Endodermal cell (in vitro differentiated cells): ENCODE measurements at places on chromosomes 7 and 10. TPM values are rescaled to one million over a fixed set of nuclear protein-coding genes. Genes with fewer than 3 reads are reported as not detected.

GRCh38 chr7:98785929-98786571 lies 83.8 kb downstream of the TMEM130 start:
- H3K36me3 ChIP-seq, result no peaks in the 10 kb centered on the region
- H3K4me1 ChIP-seq, result no peaks in the 10 kb centered on the region
- H3K27ac ChIP-seq, result no peak overlapping the region
- DNase-seq, result no peak
- H3K27me3 ChIP-seq, result no peaks in the 10 kb centered on the region
- H3K4me3 ChIP-seq, result no peak overlapping the region

GRCh38 chr10:118241229-118242137 lies 100.6 kb downstream of the FAM204A start:
- H3K27me3 ChIP-seq, result peaks cover 78% of the 10 kb centered on the region
- DNase-seq, result peak; percentile 94
- no peaks in the 10 kb centered on the region for H3K4me1 ChIP-seq
- H3K4me3 ChIP-seq, result no peak overlapping the region

The TMEM270 gene
- not detected in 2 replicates for total RNA-seq

The ADAM22 gene
- total RNA-seq, result 8.1 and 10.9 TPM in 2 replicates

DNA sequence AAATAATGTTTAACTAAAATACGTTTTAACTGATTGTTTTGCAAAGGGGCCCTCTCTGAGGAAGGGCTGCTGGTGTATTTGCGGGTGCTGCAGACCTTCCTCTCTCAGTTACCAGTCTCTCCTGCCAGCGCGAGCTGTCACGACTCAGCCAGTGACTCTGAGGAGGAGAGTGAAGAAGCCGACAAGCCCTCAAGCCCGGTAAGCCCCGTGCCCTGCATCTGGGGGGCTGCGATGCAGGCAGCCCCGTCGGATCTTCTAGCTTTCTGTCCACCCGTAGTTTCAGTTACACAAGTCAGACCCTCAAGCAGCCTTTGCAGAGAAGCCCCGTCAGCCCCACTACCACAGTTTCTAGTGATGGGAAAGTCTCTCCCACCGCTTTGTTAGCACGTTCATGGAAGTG lies 45.1 kb downstream of the UBE3C start:
- no peak overlapping the region for H3K27ac ChIP-seq
- no peaks in the 10 kb centered on the region for H3K27me3 ChIP-seq
- H3K4me3 ChIP-seq, result no peak overlapping the region
- DNase-seq, result no peak

The DNAJC30 gene
- 10.6 and 11.1 TPM in 2 replicates for total RNA-seq

The TMEM130 gene
- total RNA-seq, result 0.15 and 0.45 TPM in 2 replicates

GRCh38 chr7:26265499-26266075 lies 26.1 kb upstream of the SNX10 start:
- H3K27ac ChIP-seq, result no peak overlapping the region
- H3K36me3 ChIP-seq, result no peaks in the 10 kb centered on the region
- no peaks in the 10 kb centered on the region for H3K27me3 ChIP-seq
- no peak overlapping the region for H3K4me3 ChIP-seq
- no peaks in the 10 kb centered on the region for H3K4me1 ChIP-seq

GRCh38 chr10:28910956-28911355 lies 233.6 kb downstream of the BAMBI start:
- H3K27ac ChIP-seq, result no peak overlapping the region
- H3K27me3 ChIP-seq, result no peaks in the 10 kb centered on the region
- peaks cover 2% of the 10 kb centered on the region for H3K4me1 ChIP-seq
- no peaks in the 10 kb centered on the region for H3K36me3 ChIP-seq
- DNase-seq, result no peak

GRCh38 chr10:104256335-104256961 lies 1.8 kb downstream of the GSTO1 start:
- H3K27ac ChIP-seq, result no peak overlapping the region
- DNase-seq, result no peak
- peaks cover 16% of the 10 kb centered on the region for H3K4me1 ChIP-seq

The C10orf62 gene
- not detected in 3 replicates for total RNA-seq

- H3K4me3 ChIP-seq, result no peak overlapping the region
- H3K36me3 ChIP-seq, result no peaks in the 10 kb centered on the region
- H3K27ac ChIP-seq, result no peak overlapping the region
- no peaks in the 10 kb centered on the region for H3K27me3 ChIP-seq
- DNase-seq, result peak; percentile 85
- no peaks in the 10 kb centered on the region for H3K4me1 ChIP-seq
Measured at GRCh38 chr7:35390146-35390545, 136.2 kb upstream of the TBX20 start.

The MRLN gene
- total RNA-seq, result not detected in 2 replicates

The GPNMB gene
- 0.42 to 1.1 TPM (median 0.94 TPM) in 3 replicates for total RNA-seq

The RADIL gene
- total RNA-seq, result 41.7 and 47.6 TPM in 2 replicates

The GPR141 gene
- total RNA-seq, result 0.92 to 3.9 TPM (median 2.7 TPM) in 3 replicates

The IMMP2L gene
- 17.9 to 20.4 TPM (median 19.4 TPM) in 3 replicates for total RNA-seq

The TSPAN33 gene
- 24.8 to 36.7 TPM (median 35.6 TPM) in 3 replicates for total RNA-seq

- H3K4me3 ChIP-seq, result no peak overlapping the region
- H3K4me1 ChIP-seq, result no peaks in the 10 kb centered on the region
- peaks cover 4% of the 10 kb centered on the region for H3K36me3 ChIP-seq
- H3K27ac ChIP-seq, result no peak overlapping the region
Measured at GRCh38 chr10:69403519-69403918, 13.2 kb downstream of the TACR2 start.

GRCh38 chr7:24406053-24406788 lies 122.2 kb downstream of the NPY start:
- no peak overlapping the region for H3K4me3 ChIP-seq
- no peaks in the 10 kb centered on the region for H3K4me1 ChIP-seq
- H3K36me3 ChIP-seq, result no peaks in the 10 kb centered on the region

DNA sequence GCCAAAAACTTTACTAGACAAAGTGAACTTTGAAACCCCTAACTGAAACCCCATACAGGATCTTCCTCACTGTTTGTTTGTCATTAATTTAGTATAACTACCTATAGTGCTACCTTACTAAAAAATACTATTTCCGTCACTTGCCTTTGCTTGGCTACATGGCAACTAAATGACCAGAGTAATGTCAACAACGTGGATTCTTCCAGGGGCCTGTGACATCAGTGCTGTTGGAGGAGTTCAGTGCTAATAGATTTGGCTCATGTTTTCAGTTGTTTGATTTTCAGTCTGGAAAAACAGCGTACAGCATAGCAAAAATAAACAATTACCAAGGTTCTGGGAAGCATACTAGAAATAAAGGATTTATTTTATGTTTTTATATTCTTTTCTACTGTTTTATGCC lies 3.0 kb upstream of the ASB15 start:
- H3K27ac ChIP-seq, result no peak overlapping the region
- H3K27me3 ChIP-seq, result no peaks in the 10 kb centered on the region
- H3K4me1 ChIP-seq, result no peaks in the 10 kb centered on the region
- no peak overlapping the region for H3K4me3 ChIP-seq

The RPEL1 gene
- not detected in 2 replicates for total RNA-seq
